DMS79 (cell line): ENCODE measurements at places on chromosomes 2 and 18.
A peak's percentile ranks its signal among the peaks of the same experiment; 100 is the strongest.

DNA sequence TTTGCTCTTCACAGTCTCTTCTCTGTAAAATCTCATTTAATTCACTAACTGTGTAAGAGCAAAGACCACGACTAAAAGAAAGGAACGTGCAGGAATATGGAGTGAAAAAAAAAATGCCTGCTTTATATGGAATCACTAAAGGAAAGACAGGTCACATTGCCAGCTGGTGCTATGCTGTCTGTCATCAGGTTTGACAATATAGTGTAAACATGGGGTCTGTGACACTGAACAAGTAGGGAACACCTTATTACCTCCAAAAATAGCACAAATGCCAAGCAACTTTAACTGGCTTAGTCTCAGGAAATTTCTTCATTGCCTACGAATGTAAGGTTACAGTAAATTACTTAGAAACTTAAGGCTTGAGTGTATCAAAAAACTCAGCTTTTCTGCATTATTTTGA lies 364.5 kb upstream of the LINC00305 start:
- DNase-seq, result no peak

DNA sequence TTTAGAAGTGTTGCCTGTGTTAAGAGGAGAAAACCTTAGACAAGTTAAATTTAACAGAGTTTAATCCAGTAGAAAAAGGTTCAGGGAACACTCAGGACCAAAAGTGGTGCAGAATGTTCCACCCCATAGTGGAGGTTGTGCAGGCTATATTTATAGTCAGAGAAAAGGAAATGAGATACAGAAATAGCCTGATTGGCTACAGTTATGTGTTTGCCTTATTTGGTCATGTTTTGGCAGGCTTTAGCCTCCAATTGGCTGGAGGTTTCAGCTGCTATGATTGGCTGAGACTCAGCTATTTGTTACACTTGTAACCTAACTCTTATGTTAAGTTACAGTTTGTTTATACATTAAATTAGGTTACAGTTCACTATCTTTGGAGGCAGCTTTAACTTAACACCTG lies 4.2 kb downstream of the STAMBP start:
- no peak for DNase-seq

DNA sequence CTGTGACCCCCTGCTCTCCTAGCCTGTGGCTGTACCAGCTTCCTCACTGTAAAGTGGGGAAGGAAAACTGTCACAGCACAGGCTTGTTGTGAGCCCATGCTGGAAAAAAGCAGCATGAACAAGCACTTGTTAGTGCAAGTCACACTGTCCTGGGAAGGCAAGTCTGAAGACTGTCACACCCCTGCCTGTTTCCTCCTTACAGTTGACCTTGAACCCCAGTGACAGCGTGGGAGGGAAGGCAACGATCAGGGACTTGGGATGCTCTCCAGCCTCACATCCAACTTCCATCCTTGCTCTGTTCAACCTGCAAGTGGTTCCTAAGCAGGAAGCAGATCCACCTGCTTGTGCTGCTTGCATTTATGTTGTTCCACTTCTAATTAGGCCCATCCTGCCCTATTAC lies 311.3 kb upstream of the KLHL29 start:
- DNase-seq, result no peak

GRCh38 chr2:238765590-238765989 lies 82.3 kb upstream of the TWIST2 start:
- no peak for DNase-seq

- DNase-seq, result no peak
These were observed 521.7 kb upstream of the SPHKAP start for GRCh38 chr2:228703152-228703551.

DNA sequence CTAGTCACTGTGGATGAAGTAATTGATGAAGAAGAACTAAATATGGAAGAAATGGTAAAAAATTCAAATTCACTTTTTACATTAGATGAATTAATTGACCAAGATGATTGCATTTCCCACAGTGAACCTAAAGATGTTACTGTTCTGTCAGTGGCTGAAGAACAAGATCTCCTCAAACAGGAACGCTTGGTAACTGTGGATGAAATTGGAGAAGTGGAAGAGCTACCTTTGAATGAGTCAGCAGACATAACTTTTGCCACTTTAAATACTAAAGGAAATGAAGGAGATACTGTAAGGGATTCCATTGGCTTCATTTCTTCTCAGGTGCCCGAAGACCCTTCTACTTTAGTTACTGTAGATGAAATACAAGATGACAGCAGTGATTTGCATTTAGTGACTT lies 26.6 kb upstream of the DYSF start:
- no peak for DNase-seq

DNA sequence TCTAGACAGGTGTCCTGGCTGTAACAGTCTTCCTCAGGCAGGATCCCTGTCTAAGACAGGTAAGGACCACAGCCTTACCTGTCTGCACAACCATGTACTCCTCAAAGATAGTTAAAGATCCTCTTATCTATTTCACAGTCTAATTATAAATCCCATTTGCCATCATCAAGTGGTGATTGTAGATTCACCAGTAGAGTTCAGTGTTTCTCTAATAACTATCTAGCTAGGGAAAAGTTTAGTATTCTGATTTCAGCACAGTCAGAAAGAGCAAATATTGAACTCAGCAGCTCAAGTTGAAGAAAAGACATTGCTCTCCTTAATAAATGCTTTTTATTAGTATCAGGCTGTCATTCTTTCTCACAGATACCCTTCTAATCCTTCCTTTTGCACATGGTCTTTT lies 1305.5 kb upstream of the NXPH2 start:
- DNase-seq, result no peak

DNA sequence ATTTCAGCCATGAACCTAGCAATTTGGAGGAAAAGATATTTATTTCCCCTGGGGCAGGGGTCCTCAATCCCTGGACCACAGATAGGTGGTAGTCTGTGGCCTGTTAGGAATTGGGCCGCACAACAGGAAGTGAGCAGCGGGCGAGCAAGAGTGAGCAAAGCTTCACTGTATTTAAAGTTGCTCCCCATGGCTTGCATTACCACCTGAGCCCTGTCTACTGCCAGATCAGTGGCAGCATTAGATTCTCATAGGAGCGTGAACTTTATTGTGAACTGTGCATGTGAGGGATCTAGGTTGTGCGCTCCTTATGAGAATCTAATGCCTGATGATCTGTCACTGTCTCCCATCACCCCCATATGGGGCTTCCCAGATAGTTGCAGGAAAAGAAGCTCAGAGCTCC lies 127.6 kb downstream of the ICOS start:
- DNase-seq, result no peak

GRCh38 chr2:152396051-152396511 lies 61.1 kb downstream of the FMNL2 start:
- DNase-seq, result no peak

DNA sequence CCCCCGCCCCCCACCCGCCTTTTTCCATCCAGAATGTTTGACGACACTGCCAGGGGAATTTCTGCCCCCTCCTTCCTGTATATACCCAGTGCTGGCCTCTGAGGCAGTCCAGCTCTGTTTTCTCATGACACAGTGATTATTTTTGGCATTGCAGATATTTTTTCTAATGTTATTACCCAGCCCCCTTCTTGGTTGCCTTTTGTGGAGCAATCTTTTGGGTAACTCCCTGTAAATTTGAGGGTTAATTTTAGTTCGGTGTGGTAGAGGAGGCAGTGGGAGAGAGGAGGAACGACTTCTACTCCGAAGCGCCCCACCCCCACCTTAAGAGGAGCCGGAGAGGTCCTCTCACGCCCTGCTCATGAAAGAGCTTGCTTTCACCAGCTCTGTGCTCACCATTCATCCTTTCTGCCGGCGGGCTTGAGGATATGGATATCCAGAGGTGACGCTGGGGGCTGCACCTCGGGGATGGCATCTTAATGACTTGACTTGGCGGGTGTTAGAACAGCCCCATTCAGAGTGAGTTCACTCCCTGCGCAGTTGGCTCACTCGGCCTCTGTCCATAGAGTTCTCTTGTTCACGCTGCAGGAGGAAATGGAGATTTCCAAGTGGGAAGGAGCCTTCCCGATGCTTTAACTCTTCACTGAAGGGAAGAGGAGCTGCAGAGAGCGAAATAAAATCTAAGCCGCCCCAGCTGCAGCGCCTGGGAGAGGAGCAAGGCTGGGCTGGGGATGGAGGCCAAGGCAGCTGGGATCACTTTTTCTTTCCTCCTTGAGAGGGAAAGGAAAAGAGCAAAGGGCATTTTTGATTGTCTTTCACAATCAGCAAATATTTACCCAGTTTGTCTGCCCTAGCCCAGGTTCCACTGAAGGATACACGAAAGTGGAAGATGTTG lies 38.4 kb downstream of the EPAS1 start:
- peak; percentile 40 for DNase-seq

DNA sequence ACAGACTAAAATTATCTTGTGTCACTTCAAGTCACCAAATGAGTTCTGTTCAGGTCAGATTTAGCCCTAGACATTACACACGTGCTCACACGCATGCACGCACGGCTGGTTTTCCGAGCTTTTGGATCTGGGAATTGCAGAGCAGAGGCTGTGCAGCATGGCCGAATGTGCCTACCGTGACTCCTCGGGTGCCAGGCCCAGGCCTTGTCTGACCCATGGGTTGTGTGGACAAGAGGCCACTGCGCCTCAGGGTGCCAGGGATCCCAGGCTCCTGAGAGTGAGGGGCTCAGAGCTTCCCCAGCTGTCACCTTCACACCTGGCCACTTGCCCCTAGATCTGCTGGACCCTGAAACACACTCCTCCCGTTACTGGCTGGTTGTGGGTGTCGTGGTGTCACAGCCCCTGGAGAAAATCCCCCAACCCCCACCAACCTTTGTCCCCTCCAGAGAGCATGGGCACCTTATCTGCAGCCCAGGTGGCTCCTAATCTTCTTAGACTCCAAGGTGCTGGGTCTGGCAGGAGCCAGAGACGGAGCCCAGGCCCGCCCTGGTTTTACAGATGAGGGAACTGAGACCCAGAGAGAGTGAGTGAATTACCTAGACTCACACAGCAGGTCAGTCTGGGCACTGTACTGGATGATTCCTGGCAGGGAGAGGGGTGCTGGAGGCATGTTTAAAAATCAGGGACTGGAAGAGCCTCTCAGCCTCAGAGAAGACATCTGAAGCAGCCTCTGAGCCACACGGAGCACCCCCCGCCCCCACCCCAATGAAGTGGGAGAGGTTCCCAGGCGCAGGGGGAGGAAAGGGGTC lies 56.8 kb downstream of the ATOH8 start:
- DNase-seq, result no peak

GRCh38 chr2:204258890-204259289 lies 286.4 kb upstream of the PARD3B start:
- no peak for DNase-seq

GRCh38 chr2:235618039-235618438 lies 124.2 kb downstream of the AGAP1 start:
- no peak for DNase-seq

GRCh38 chr2:228938629-228939028 lies 332.5 kb downstream of the PID1 start:
- no peak for DNase-seq

GRCh38 chr2:40416486-40416885 lies 35.4 kb downstream of the SLC8A1 start:
- DNase-seq, result no peak

DNA sequence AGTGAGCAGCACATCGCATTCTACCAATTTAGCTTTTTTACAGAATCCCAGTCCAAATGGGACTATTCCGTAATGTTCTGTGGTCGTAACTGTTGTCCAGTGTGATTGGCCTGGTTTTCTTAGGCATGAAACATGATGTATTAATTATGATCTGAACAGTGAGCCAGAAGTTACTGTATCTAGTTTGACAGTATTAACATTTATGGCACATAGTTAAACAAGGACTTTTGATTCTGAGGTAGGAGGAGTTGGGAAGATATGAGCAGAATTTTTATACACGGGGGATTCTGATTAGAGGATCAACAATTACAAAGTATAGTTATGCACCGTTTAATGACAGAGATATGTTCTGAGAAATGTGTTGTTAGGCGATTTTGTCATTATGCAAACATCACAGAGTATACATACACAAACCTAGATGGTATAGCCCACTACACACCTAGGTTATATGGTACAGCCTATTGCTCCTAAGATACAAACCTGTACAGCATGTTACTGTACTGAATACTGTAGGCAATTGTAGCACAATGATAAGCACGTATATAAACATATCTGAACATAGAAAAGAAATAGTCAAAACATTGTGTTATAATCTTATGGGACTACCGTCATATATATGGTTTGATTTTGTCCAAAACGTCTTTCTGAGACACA lies 85.0 kb downstream of the DPP10 start:
- no peak for DNase-seq

- DNase-seq, result no peak
These were observed 27.6 kb upstream of the MYO1B start for GRCh38 chr2:191217580-191217979.
